ENCODE measurements at places on chromosomes 6 and 20.
A peak's percentile ranks its signal among the peaks of the same experiment; 100 is the strongest.

DNA sequence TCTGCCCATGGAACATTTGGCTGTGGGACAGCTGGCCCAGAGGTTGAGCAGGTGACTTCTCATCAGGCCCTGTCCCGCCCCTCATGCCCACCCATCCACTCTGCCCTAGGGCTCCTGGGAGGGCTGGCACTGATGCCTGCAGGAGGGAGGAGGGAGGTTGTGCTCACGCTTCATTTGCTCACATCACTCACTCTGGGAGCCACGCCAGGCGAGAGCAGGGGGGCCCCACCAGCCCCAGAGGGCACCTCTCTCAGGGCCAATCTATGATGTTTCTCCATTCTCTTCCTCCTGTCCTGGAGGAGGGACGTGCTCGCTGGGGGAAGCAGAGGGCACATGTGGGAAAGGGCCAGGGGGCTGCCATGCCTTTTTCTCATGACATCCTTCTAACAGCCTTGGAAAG is 10.9 kb upstream of the GLP1R start:
- DNase-seq: peak; percentile 29

- DNase-seq: peak; percentile 76
These were observed 642.6 kb downstream of the KIF16B start for GRCh38 chr20:15930311-15931305.

- DNase-seq: no peak
These were observed 30.1 kb downstream of the PRPH2 start for GRCh38 chr6:42692137-42692911.

GRCh38 chr20:57619051-57619831 is 985 bp downstream of the ZBP1 start:
- DNase-seq: no peak

GRCh38 chr20:34312544-34313217 is 9.5 kb upstream of the AHCY start:
- DNase-seq: peak; percentile 86

- DNase-seq: no peak
These were observed 505.0 kb upstream of the SLC35B3 start for GRCh38 chr6:8940356-8940755.

GRCh38 chr6:12769556-12770256 is 53.1 kb downstream of the PHACTR1 start:
- no peak for DNase-seq

GRCh38 chr20:46057856-46058598 is 29.0 kb downstream of the SLC12A5 start:
- DNase-seq: no peak

DNA sequence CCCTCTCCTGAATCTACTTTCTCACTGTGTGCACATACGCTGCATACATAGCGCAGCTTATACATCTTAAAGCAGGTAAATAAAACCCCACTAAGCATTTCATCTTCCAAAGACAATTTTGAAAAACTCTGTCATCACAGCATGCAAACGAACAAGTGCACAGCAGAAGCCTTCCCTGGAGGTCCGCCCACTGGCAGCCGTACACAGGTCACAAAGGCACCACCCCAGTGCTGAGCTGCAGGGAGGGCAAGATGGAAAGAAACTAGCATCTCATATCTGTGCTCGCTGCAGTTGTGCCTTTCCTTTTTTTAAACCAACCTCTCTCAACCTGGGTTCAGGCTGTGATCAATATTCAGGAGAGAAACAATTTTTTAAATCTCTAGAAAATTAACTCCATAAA is 73.3 kb downstream of the HUS1B start:
- DNase-seq: peak; percentile 19

GRCh38 chr20:23231561-23232218 is 118.9 kb upstream of the NXT1 start:
- no peak for DNase-seq

- DNase-seq: no peak
These were observed 6.7 kb upstream of the KLHL31 start for GRCh38 chr6:53672237-53672636.

DNA sequence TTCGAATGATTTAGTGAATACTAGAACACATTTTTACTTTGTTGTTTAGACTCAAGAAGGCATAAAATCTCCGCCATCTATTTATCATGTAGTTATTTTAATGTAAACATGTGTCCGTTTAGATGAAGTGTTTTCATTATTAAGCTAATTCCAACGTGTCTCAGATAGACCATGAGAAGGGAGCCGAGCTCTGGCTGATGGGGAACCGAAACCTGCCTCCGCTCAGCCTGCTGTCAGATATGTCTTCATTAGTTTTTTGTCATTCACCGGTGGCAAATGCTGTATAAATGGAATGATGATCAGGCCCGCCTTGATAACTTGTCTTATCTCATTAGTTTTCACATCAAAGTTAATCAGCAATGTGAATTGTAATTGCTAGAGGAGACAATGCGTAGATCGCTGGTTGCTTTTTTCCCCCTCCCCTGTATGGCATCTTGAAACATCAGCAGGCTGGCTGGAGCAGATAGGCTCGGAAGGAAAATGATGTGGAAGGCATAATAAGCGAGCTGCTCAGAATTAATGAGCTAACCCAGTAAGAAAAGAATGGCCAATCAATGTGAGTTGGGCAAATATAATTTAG is 136.4 kb downstream of the LINC00237 start:
- no peak for DNase-seq

DNA sequence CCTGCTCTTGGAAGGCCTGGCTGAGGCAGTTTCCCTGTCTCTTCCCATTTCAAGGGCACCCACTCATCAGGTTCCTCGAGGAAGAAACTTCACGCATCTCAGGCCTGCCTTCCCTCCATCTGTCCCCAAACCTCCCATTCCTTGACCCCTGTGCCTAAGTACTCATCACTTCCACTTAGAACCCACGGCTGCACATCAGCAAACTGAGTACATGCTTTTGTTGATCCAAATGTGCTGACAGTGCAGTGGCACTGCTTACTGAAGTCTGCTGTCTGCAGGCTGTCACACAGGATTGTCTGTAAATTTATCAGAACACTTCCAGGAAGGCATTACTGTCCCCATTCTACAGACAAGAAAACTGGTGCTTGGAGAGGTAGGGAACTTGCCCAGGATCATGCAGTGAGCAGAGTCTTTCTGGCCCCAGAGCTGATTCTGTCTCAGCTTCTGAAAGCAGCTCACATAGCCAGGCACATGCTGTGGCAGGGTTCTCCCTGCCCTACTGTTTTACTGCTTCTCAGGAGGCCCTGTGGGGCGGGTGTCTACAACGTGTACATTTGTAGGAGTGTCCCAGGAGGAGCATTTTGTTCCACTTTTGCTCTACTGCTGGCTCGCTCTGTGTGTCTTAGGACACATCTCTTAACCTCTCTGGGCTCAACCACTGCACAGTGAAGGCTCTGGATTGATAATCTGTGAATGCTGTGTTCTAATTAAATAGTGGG is 64.2 kb upstream of the XRN2 start:
- DNase-seq: no peak

DNA sequence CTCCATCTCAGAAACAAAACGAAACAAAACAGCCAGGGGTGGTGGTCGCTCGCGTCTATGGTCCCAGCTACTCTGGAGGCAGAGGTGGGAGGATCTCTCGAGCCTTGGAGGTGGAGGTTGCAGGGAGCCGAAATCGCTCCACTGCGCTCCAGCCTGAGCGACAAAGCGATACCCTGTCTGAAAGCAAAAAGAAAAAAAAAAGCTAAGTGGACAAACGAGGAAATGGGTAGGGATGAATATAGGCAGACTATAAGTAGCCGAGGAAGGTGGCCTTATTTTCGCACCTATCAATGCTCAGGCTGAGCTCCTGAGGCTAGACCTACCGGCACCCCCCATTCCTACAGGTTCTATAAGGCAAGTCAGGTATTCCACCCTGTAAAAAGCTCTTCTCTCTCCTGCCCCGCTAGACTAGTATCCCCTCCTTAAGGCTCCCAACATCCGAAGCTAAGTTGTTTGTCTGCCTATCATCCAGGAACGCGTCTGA is 650 bp upstream of the CASP8AP2 start:
- peak; percentile 6 for DNase-seq

- no peak for DNase-seq
These were observed 475 bp downstream of the OR2B6 start for GRCh38 chr6:27957516-27957915.

- no peak for DNase-seq
These were observed 5.9 kb upstream of the TUBB2B start for GRCh38 chr6:3233321-3233720.

DNA sequence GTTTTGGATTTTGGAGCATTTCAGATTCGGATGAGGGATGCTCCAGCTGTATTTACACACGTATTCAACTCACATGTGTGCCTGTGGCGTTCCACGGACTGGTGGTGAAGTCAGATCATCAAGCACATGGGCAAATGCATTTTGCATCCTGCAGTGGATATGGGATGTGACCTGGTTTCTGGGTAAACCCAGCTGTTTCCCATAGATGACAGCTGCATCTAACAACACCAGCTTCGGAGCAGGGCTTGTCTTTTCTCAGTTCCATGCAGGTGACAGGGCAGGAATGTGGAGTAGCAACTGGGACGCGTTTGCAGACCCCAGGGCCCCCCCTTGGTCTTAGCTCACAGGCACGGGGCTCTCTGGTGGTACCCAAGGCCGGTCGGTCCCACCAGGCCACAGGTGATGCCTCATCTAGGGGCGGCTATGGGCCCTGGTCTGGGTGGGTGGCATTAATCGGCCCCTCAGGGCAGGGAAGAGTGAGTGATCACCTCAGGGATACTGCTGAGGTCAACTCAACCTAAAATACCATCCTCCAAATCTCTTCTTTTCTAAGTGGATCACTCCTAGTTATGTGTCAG is 83.2 kb downstream of the RAMACL start:
- DNase-seq: no peak

DNA sequence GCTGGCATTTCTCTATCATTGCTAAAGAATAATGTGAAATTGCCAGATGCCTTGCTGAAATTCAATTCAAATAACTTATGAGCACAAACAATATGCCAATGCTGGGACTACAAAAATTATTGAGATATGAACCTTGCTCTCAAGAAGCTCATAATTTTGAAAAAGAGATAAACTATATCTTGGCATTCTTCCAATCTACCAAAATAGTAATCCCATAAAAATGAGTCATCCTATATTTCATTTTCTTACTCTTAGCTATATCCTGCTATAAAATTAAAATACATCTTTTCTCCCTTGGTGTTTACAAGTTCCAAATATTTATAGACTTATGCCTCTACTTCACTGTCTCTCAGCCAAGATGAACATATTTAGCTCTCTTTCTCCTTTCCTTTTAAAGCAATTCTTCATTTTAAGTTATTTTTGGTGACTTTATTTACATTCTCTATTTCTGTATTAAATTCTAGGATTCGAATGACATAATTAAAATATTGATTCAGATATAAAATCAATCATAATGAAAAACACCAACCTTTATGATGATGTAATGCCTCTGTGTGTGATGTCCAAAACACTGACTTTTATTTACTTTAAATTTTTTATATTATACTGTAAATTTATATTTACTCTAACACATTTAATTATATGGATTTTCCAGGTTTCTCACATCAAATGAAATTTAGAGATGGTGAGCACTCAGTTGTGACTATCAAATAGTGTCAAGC is 152.6 kb downstream of the CDK19 start:
- no peak for DNase-seq

DNA sequence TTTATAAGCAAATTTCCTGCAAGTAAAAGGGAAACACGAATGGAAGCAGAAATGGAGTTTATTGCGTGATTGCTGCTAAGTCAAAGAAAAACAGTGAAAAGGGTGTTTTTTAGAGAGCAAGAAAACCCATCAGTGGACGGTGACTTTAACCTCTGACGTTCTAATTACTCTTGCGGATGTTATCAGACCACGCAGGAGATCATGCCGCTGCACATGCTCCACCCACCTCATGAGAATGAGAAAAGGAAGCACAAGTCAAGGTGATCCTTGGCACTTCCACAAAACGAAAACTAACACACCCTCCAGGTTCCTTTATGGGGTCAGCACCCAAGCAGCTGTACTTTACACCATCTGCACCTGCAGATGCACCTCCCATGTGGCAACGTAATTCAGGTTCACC is 45.0 kb downstream of the LYRM4 start:
- no peak for DNase-seq

DNA sequence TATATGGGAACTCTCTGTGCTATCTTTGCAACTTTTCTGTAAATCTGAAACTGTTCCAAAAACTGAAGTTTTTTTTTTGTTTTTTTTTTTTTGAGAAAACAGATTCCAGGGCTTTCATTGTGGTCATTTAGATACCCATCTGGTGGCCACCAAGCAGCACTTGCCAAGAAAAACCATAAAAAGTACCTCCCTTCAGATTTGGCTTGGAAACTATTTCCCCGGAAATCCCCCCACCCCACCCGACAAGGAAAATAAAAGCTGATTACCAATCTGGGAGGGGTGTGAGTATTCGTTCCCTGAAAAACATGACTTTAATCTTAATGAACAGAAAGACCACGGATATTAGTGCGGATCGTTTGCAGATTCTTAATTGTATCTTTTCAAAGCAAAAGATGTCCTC is 1.9 kb downstream of the NFATC2 start:
- DNase-seq: no peak

- no peak for DNase-seq
These were observed 27.1 kb upstream of the RIPK1 start for GRCh38 chr6:3041147-3041546.

- DNase-seq: no peak
These were observed 130.0 kb upstream of the SGK1 start for GRCh38 chr6:134447883-134448387.

- DNase-seq: no peak
These were observed 72.6 kb downstream of the C6orf52 start for GRCh38 chr6:10621847-10622246.

- DNase-seq: no peak
These were observed 551.7 kb upstream of the GJE1 start for GRCh38 chr6:141580988-141581552.

DNA sequence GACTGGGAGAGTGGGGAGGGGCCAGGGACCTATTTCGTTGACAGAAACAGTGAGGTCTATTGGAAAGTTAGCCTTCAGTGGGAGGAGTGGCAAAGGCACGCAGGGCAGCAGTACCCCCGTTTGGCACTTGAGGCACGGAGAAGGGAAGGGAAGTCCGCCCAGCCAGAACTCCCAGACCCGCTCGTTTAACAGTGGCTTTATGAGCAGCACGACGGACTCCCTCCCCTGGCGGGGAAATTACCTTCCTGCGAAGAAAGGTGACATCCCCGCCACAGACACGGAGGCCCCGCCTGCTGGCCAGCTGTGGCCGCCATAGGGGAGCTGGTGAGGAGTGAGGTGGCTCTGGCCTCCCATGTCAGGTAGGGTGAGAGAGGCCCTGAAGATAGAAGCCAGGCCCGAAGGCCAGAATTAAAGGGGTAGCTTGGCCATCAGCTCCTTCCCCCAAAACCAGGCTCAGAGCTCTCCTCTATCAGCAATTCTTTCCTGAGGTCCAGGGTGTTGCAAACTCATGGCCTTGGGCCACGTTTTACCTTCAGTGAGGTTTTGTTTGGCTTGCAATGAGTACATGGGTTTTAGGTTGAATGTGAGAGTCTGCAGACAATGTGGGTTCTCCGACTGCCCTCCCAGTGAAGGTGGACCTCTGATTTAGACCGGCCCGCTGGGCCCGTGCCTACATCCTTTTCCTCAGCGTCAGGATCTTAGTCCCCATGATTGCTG is 123.7 kb downstream of the MRPL14 start:
- DNase-seq: no peak

DNA sequence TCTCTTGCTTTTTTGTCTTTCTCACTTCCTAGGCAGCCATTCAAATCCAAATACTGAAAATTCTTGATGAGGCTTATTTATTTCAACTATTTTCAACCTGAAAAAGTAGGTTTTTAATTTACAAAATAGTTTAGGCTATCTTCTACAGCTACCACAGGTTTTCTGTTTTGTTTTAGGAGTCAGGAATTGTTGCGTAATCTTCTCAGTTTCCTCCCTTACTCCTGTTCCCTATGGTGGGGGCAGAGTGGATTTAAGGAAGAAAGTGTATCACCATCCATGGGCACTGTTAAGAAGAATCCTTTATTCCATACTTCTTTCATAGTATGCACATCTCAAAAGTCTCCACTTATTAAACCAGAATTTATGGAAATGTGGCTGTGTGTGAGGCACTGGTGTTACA is 182.4 kb downstream of the KHDC1L start:
- no peak for DNase-seq
